ENCODE measurements at places on chromosomes 12 and 14.

DNA sequence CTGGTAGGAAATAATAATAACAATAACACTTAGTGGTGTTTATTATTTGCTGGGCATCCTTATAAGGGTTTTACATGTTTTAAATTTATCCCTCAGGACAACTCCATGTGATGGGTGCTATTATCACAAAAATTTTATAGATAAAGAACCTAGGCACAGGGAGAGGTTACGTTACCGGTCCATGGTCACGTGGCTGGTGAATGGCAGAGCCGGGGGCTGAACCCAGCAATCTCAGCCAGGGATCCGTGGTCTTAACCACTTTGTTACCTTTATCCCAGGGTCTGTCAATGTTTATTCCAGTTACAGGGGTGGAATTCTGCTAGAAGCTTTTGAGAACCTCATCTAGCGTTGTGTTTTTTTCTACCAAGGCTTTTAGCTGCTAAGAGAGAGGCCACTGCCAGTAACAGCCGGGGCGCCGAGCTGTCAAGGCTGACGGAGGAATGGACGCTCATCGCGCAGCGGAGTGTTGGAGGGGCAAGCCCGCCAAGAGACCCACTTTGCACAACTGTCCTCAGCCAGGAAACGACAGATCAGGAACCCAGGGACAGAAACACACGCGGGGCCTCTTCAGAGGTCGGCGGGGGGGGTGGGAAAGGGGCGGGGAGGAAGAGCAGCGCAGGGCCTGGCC, 418 bp downstream of the AMN1 start:
- no peak for DNase-seq

GRCh38 chr12:63999853-64000252, 155.4 kb downstream of the SRGAP1 start:
- DNase-seq: no peak

- no peak for DNase-seq
Measured at GRCh38 chr14:83042858-83043257, 1509.2 kb upstream of the SEL1L start.

GRCh38 chr12:122893208-122894153, 2.4 kb downstream of the VPS37B start:
- no peak for DNase-seq

- DNase-seq: no peak
Measured at GRCh38 chr14:100533656-100534485, 53.3 kb downstream of the BEGAIN start.

GRCh38 chr14:103228866-103229265, 105.2 kb upstream of the EIF5 start:
- no peak for DNase-seq

GRCh38 chr12:46403719-46404070, 31.1 kb upstream of the SLC38A2 start:
- no peak for DNase-seq

Data from HS-27A (cell line).